Vagina (tissue), 2 donors: ENCODE measurements at places on chromosomes 1 and 21.

DNA sequence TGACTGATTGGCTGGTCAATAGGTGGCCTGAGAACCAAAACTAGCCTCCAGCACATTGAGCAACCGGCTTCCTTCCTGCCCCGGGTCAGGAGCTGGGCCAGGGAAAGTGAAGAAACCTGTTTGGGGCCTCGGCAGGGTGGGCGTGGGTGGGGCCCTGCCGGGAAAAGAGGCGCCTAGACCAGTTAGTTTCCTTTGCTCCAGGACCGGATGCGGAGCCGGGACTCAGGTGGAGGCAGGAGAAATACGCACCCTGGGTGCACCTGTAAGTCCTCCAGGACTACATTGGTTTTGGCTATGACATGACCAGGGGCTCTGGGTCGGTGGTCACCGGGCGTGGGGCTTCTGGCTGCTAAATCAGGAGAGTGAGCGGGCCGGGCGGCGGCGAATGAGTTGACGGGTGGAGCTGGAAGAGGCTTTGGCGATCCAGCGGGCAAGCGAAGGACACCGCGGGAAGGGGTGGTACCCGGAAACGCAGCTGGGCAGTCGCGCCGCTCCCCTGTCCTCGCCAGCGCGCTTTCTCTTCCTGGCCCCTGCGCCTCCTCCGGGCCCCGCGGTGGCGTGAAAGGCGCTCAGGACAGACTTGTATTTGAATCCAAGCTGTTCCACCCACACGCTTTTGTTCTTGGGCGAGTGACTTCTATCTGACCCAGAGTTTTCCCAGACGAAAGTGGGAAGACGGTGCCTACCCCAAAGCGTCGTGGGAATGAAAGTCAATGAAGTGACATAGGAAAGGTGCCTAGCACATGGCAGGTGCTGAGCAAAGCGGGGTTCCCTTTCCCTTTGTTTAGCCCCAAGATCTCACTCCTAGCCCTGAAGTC lies 30.6 kb upstream of the JUN start:
- DNase-seq, result no peak

GRCh38 chr21:22536509-22536908 lies 1538.3 kb downstream of the NCAM2 start:
- no peak for DNase-seq

DNA sequence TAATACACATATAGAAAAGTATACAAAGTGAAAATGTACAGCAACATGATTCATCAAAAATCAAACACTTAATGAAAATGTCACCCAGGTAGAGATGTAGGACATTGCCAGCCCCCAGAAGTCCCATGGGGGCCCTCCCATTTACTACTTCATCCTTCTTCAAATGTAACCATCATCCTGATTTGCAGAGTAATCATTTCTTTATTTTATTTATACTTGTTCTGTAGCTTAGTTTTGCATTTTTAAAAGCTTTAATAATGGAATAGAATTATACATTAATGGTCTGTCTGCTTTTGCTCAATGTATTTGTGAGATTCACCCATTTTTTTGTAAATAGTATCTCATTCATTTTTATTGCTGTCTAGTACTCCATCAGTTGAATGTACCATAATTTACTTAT lies 96.8 kb upstream of the CD55 start:
- DNase-seq, result no peak

DNA sequence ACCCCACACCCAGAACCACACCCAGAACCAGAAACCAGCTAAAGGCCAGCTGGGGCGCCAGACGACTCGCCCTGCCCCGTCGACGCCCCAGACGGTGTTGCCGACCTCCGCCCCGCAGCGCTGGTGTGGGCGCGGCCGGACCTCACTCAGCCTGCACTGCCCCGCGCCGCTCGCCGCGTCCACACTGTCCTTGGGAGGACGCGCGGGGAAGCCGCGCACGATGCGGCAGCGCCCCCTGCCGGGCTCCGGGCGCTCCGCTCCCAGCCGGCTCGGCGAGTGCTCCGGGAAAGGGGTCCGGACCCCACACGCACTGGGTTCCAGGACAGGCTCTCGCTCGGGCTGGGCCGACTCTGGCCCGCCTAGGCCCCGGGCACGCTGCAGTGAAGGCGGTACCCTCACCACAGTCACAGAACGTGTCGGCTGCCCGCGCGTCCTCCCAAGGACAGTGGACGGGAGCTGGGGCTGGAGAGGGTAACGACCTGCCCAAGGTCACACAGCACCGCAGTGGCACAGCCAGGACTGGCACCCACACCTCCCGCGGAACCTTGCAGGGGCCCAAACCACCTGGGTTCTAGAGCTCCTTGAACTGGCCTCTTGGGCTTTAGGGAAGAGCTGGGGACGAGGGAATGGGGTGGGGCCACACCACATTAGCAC lies 90.2 kb downstream of the DMRTA2 start:
- DNase-seq, result no peak

DNA sequence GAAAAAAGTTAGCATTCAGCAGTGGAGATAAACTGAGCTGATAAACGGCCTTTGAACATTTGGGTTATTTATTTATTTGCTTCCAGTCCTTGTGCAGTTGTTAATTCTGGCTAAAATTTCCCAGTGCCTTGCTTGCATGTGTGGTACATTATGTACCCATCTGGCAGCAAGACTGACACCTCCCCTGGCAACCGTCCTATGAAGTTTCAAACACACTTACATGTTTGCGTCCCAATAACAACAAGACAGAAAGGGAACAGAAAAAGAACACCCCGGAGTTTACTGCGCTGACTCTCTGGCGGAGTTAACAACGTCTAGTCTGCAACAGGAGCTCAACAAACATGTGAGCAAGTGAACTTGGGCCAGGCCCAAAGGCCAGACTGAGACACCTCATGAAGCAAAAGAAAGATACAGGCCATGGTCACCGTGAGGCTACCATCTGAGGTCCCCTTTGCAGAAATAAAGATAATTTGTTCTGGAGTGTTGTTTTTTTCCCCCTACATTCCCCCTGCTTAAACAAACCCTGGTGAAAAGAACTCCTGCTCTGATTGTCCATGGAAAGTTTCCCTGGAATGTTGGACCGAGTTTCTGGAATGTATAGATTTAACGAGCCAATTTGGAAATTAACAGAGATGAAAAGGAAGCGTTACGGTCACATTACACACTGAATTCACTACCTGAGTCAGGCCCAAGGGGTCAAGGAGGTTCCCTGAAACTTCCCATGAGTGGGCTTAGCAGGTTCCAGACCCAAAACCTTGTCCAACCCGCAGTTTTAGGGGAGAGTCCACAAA lies 33.4 kb downstream of the TRABD2B start:
- no peak for DNase-seq

DNA sequence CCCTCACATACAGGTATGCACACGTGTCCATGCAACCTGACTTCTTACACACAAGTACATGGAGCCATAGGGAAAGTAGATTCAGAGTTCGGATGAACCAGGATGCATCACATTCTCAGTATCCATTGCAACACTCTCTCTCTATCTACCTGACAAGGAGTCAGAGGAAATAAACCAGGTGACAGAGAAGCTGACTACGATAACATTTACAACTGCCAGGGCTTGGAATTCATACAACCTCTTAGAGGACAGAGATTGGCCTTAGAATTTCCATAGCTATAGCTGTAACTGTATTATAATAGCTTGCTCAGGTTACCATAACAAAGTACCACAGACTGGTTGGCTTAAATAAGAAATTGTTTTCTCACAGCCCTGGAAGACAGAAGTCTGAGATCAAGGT lies 116.9 kb upstream of the PALMD start:
- DNase-seq, result no peak

DNA sequence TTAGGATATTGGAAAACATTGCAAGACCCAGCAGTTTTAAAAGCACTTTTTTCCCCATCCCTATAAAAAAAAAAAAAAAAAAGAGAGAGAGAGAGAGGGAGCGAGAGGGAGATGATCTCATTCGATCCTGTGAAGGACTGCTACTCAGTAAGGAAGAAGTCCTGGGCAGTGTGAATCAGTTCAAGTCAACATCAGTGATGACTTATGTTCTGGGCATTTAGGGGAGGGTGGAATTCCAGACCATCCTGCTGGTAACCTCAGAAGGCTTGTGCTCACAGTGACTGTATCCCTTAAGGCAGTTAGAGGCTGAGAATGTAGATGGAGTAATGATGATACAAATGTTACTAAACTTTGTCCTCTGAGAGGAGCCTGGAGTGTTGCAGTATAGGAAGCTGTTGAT lies 151.4 kb downstream of the TGFB2 start:
- DNase-seq, result no peak

GRCh38 chr21:32457360-32457840 lies 44.9 kb downstream of the EVA1C start:
- DNase-seq, result no peak

DNA sequence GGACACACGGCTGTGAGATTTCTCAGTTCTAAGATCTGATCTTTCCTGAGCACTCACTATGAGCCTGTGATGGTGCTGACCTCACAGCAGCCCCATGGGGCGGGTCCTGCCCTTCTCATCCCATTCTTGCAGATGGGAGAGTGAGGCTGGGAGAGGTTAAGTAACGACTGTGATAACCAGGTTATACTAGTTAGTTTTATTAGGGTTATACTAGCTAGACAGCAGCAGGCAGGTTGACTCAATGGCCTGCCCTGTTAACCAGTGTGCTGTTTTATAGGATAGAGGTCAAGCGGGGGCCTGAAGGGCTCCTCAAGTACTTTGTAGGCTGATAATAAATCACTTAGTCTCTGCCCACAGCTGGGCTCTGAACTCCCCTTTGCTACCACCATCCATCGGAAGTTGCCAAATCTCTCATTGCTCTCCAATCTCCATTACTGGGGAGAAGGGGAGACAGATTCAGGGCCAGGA lies 4.8 kb downstream of the CNTN2 start:
- DNase-seq, result no peak

GRCh38 chr1:224237119-224237881 lies 54.3 kb downstream of the DEGS1 start:
- no peak for DNase-seq

DNA sequence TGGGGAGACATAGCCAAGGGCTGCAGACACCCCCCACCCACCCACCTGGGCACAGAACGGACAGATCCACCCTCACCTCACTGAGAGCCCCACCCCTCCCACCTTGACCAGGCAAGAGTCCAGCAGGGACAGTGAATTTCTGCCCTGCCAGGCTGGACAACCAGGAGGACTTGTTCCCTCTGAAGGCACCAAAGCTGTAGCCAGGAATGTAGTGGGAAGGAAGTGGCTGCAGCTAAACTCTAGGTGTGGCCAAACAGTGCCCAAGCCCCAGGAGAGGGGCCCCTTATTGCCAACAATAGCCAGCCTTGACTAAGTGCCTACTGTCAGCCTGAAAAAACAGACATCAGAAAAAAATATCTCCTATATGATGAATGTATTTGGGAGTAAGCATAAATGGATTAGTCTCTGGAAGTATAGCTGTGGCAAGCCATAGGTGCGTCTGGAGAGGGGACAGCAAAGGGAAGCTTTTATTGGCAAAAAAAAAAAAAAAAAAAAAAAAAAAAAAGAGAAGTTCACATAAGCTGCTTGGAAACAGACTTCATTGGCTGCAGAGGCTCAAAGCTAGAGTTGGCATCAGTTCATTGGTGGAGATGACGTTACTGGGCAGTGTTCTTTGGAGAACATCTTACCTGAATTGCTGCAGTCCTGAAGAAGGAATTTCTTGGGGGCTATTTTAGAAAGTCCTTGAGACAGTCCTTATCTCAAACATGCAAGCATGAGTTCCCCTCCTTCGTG lies 64.1 kb upstream of the TMEM51 start:
- DNase-seq, result no peak

- DNase-seq, result no peak
Measured at GRCh38 chr1:67436511-67437055, 6.4 kb upstream of the SERBP1 start.

DNA sequence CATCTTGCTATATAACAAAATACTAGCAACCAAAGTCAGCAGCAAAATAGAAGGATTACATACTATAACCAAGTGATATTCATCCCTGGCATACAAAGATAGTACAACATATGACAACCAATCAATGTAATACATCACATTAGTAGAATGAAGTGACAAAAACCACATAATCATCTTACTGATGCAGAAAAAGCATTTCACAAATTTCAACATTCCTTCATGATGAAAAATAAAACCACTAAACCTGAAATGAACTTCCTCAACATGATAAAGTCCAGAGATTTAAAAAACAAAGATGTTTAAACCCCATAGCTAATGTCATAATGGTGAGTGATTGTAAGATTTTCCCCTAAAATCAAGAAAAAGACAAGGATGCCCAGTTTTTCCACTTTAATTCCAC lies 18.6 kb downstream of the RO60 start:
- no peak for DNase-seq

- no peak for DNase-seq
Measured at GRCh38 chr1:110647254-110647891, 27.4 kb downstream of the KCNA3 start.

DNA sequence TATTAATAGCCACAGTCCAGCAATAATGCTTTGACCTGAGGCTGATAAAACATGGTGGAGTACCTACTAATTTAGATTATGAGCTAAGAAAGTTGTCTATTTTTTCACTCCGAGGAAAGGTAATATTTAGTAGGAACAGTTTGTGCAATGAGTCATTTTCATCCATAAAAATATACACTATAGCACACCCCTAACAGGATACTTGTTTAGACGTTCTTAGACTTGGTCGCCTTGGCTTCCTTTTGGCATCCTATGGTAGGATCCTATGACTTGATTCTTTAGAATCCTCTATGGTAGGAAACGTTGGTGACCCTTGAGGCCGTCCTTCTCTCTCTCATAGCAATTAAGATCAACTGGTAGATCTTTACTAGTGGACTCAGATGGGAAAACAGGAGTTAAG lies 81.8 kb downstream of the RGS7 start:
- DNase-seq, result no peak

DNA sequence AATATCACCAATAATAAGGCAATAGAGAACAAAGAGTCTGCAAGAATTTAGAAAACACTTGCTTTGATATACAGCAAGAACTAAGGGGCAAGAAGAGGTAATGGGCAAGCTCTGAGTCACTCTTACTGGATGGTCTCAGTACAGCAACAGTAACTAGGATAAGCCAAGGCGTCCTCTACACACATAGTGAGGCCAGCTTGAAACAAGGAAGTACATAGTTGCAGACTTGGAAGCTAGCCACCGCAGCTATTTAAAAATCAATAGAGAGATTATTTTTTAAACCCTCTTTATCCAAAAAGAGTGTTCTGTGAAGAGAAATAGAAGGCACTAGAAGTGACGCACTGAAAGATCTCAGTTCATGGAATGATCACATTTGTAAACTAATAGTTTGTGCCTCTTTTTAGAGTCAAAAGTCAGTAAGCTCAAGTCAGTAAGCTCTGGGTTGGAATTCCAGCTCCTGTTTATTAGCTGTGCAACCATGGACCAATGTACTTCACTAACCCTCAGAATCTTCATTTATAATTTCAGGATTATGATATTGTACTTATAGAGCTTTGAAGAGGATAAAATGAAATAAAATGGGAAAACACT lies 118.6 kb downstream of the AKT3 start:
- no peak for DNase-seq

- DNase-seq, result no peak
Measured at GRCh38 chr1:214295934-214296333, 15.0 kb downstream of the SMYD2 start.

DNA sequence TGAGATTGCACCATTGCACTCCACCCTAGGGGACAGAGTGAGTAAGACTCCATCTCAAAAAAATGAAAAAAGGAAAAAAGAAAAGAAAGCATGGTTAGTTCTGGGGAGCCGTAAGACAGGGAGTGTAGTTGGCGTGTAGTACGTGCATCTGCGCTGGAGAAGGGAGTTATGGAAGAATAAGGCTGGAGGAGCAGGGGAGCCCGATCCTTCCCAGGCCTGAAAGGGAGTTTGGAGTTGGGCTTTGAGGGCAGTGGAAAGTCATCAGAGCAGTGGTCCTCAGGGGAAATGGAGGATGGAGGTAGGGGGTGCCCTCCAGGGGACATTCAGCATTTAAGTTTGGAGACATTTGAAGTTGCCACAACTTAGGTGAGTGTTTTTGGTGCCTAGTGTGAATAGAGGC lies 11.3 kb upstream of the TMEM201 start:
- no peak for DNase-seq

GRCh38 chr1:3029991-3030662 lies 8.9 kb downstream of the ACTRT2 start:
- DNase-seq, result no peak
